ENCODE measurements at places on chromosomes 13 and 19.

DNA sequence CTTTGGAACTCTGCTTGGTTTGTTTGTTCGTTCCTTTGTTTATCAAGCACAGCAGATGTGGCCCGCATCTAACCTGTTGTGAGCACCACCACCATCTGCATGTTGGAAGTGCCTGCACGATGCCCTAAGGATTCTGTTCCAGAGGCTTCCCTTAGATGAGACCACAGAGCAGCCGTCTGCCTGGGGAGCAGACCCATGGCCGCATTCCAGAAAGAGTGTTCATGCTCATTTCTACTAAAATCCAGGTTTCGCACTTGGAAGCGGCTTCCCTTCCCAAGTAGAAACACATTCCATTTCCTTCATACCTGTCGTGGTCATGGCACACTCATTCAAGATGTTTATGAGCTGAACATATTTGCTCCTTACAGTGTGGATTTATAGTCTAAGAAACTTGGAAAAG lies 27.2 kb downstream of the COL4A2 start:
- DNase-seq = no peak

DNA sequence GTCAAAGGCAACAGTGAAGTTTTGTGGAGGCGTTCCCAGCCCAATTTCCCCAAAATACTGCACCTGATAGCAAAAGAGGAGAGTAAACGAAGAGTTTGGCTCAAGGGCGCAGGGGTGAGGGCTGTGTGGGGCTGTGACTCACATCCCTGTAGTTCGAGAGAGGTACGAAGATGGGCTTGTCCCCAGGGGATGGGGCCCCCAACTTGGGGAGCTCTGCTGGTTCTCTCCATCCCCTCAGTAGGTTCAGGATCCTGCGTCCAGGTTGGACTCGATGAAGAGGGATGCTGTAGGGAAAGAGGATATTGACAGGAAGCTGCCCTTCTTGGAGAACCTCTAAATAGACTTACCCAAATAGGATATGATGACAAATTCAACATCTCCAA lies 3.4 kb downstream of the NAPSA start:
- no peak for DNase-seq

GRCh38 chr19:17052439-17052838 lies 22.8 kb downstream of the HAUS8 start:
- peak; percentile 37 for DNase-seq

DNA sequence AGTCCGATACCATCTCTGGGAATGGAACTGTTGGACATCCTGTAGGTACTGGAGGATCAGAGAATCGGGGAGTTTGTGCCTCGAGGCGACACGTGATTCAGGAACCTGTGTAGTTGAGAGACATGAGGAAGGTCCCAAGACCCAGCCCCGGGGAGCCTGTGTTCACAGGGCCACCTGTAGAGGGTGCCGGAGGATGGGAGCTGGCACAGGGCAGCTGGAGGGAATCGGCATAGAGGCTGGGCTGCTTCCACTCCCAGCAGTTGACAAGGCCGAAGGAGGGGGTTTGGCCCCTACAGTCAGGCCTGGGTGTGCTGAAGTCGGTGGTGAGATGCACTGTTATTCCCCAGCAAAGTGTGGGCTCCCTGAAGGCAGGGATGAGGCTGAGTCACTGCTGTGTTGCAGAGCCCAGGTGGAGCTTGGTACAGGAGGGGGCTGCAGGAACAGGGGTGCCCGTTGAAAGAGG lies 2.5 kb upstream of the ISYNA1 start:
- peak; percentile 43 for DNase-seq

DNA sequence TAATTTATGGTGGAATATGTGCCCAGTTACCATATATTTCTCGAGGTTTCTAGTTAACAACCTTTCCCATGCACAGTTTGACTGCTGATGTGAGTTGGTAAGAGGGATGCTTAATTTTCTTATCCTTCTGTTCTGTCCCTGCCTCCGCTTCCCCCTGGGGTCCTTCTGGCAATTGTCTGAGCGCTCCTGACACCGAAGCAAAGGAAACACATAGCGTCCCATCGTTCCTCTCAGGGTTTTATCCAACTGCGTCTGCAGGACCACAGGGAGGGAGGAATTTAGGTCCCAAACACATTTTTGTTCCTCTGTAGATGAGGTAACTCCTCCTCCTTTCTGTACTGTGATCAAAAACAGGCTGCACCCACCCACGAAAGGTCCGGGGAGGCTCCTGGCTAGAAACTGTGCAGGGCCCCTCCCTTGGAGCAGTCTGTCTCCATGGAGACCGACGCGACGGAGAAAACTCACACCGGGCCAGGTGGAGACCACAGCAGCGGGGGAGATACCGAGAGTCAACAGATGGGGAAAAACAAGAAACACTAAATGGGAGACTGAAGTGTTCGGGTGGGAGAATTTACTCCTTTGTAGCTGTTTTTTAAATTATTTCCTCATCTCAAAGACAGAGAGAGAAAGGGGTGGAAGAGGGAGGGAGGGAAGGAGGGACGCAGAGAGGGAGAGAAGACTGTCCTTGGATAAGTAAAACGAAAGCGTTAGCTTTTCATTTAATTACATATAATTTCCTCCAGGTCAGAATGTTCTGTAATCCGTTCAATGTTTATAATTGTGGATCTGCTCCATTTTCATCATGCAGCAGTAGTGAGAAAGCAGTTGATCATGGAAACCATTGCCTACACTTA lies 191.8 kb upstream of the NBEA start:
- no peak for DNase-seq

- no peak for DNase-seq
Measured at GRCh38 chr13:38850868-38851626, 139.6 kb downstream of the STOML3 start.

- no peak for DNase-seq
Measured at GRCh38 chr13:50715402-50716146, 127.9 kb downstream of the DLEU7 start.

DNA sequence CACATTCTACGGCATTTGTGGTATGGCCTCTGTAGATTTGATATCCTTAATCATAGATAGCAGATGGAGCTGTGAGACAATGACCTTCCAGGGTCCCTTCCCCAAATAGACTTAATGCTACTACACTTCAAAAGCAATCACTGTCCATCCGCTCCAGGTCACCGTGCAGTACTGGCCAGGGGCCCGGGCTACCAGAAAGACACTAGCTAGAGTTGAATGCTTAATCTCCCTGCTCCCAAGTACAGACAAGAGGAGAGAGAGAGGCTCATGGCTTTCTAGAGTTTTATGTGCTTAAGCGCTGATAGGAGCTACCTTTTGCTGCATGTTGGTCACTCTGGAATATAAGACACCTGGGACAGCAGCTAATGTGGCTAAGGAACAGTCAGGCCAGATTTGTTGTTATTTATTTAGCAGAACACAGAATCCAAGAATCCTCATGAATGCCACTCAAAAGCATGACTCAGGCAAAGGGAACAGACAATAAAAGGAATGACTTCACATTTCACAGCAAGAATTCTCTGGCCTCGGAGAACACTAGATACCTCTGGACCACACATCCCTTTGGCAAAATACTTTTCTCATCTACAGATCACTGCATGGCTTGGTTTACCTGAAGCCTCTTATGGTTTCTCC lies 165.0 kb downstream of the LACC1 start:
- no peak for DNase-seq

DNA sequence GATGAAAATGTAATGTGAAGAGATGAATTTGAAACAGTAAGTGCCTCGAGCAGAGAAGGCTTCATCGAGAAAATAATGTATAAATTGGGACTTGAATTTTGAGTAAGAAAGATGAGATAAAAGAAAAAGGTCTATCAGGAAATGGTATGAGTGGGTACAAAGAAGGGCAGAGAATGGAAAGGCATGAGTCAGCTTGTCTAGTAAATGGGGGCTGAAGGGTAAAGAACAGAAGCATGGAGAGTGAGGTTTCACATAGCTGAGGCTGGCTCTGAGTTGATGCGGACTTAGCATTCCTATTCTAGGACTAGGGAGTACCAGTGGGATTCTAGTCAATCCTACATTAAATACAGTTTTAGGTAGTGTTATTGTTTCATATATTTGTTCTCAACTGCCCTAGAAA lies 85.8 kb downstream of the ZC3H13 start:
- DNase-seq = no peak

- DNase-seq = no peak
Measured at GRCh38 chr13:26847281-26847680, 86.7 kb upstream of the GPR12 start.

- DNase-seq = no peak
Measured at GRCh38 chr13:114062754-114063153, 69.7 kb downstream of the RASA3 start.

GRCh38 chr13:60227158-60227557 lies 63.4 kb upstream of the DIAPH3 start:
- no peak for DNase-seq

DNA sequence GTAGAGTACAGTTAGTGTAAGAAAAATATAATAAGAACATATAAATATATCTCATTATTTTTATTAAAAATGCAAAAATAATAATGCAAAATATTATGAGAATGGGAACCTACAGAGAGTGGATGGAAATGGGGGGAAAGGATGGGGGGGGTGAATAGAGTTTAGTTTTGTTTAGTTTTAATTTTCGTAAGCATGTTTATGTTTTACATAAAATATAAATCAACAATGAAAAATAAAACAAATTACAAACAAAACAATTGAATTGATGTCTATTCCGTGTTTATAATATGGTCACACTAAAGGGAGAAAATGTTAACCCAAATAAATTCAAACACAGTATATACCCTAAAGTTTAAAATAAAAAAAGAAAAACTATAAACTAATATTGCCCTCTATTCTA lies 1717.4 kb upstream of the SPRY2 start:
- DNase-seq = no peak

DNA sequence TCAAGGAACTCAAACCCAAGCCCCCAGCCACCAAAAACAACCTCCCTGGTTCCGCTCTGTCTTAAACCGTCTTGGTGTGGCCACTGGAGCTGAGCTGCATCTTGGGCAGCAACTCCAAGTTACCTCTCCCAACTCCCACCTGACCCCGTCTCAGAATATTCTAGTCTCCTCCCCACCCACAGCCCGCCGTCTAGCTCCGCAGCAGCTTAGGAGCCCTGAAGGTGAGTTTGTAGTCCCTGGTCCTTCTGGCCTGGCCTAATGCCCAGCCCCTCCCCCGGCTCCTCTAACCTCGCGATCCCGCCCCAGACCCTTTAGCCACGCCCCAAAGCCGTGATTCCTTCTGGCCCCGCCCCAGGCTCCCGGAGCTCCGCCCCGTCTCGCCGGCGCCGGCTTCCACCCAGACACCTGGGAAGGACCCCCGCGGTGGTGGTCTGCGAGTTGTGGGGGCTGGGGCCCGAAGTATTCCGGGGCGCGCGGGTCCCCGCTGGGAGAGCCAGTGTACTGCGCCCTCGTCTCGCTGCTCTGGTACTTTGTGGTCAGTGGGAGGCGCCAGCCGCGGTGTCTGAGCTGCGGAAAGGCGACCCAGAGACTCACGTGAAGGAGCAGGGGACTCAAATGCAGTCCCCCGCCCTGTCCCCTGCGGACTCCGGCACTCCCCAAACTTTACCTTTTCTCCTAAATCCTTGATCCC lies 2.5 kb upstream of the LHB start:
- peak; percentile 60 for DNase-seq

DNA sequence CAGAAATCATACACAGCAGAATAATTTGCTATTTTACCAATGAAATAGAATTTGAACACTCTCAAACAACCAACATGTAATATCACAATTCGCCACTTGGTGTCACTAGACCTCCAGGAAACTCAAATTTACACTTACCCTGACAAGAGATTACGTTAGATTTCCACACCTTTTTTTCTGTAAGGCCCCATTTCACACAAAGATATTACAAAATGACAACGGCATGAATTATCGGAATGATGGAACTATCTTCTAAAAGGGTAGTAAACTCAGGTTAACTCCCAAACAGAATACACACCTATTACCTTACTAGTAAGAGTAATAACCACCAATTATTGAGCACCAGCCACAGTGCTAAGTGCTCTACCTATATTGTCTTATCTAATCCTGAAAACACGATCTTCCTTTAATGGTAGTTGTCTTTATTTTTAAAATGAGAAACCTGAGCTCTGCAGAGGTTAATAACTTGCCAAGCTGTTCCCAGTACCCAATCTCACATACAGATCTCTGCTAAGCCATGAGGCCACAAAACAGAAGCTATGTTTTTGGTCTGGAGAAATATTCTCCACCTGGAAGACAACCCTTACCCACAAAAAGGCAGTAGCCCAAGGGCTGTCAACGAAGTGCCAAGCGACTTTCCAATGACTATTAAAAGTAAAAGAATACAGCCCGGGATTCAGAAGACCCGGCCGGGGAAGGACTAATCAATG lies 152.4 kb downstream of the DCLK1 start:
- peak; percentile 40 for DNase-seq

GRCh38 chr13:35159041-35159440 lies 217.0 kb downstream of the NBEA start:
- no peak for DNase-seq

DNA sequence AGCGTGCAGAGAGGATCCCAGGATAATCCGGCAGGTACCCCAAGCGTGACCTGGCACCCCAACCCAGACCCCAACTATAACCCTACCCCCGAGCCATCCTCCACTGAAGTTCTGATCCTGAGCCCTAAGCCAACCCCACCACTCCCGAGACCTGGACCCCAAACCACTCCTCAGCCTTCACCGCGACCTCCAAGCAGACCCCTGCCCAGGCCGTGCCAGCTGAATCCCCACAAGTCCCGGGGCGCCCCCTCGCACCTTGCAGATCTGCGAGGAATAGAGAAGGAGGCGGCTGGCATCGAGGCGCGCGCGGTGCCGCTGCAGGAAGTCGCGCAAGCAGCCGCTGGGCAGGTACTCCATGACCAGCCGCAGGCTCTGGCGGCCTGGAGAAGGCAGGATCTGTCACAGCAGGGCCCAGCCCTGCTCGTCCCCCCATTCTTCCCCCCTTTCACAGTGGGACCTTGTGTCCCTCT lies 10.1 kb upstream of the INSL3 start:
- no peak for DNase-seq

DNA sequence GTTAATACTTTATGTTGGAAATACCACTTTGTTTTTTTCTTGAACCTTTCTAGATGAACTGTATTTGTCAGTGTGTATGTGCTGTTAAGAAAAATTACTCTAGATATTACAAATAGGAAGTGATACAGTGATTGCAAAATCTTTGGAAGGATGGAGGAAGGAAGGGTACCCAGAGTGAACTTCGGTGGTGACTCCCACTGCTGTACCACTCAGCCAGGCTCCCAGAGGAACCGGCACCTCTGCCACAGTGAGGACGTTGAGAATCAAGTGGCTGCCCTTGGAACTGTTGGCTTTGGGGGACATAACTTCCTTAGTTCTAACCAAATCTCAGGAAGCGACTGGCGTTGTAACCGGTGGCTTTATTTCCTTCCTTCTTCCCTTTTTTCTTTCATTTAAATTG lies 184.7 kb downstream of the PCCA start:
- no peak for DNase-seq

DNA sequence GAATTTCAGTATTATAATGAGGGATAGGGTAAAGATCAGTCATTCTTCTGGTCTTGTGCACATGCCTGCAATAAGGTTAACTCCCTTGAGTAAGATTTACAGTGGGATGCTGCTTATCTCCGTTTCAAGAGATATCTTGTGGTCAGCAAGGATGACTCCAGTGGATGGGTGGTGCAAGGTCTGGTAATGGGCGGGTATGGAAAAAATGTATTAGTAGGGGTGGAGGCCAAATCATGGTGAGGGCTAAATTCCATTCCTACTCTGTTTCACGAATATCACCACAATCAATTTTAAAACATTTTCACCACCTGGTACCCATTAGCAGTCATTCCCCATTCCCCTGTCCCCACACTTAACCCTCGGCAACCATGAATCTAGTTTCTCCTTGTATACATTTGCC lies 40.6 kb downstream of the CCDC122 start:
- no peak for DNase-seq
